Heart right ventricle (tissue), 16 donors: ENCODE measurements at places on chromosomes 6 and 20. TPM values are rescaled to one million over a fixed set of nuclear protein-coding genes. Genes with fewer than 3 reads are reported as not detected.

Gene C6orf141
- not detected for total RNA-seq

Gene FAM83C
- total RNA-seq = not detected

Gene MUC21
- not detected for total RNA-seq

DNA sequence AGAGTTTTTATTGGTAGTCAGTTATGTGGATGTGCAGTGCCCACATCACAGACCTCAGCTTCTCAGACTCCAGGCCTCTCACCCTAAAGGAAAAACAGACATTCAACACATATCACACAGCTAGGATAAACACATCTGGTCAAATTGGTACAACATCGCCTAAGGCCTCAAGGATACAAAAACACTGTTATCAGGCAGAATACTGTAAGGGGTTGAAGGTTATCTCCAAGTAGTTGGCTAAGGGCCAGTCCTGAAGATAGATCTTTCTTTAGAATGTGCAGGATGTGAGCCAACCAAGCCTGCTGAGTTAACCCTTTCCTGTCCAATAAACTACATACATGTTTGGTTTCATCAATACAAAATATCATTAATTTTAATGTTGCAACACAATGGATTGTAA lies 308.4 kb upstream of the GJE1 start:
- no peak for DNase-seq

GRCh38 chr6:10578723-10579122 lies 57.6 kb downstream of the GCNT2 start:
- no peak for DNase-seq

GRCh38 chr6:44657206-44657819 lies 269.8 kb downstream of the CDC5L start:
- DNase-seq = no peak

DNA sequence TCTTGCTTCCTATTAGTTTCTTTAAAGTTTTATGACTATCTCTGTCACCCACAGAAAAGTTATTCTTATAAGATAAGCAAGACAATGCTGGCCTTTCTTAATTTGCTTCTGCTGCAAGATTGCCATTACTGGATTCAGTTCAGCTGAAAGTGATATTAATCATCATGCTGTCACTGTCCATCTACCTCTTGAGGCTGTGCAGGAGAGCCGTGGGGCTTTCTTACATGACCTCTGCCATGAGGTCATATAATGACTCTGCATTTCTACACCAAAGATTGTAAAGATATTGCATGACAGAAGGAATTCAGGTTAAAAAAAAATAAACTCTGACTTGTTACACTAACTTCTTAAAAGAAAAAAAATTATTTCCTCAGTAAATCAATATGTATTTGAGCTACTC lies 106.9 kb downstream of the TRDN start:
- DNase-seq = no peak

GRCh38 chr20:7010527-7010926 lies 243.0 kb downstream of the BMP2 start:
- DNase-seq = no peak

GRCh38 chr6:149967591-149967990 lies 3.8 kb downstream of the ULBP1 start:
- DNase-seq = no peak

DNA sequence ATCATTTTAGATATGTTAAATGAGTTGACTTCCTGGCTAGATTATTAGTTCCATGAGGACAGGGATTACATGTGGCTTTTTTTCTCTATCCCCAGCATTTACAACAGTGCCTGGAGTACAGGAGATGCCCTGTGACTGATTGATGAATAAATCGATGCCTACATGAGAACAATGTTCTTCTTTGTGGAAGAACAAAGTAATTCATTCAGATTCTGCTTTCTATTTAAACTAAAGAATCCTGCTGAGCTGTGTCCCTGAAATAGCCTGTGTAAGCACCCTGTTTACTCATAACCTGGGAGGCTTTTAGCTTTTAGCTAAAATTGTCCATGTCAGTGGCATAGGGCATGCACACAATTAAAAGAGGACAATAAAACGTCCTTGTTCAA lies 125.1 kb upstream of the BTBD3 start:
- no peak for DNase-seq

GRCh38 chr6:44008821-44009370 lies 118.4 kb downstream of the MRPL14 start:
- no peak for DNase-seq

GRCh38 chr6:781350-781961 lies 88.5 kb upstream of the EXOC2 start:
- DNase-seq = no peak
